NCI-H2081 treated with DMSO at 0.1 percent for 48 hours (cell line): ENCODE measurements at places on chromosomes 16 and 17.

GRCh38 chr17:4440690-4441686 lies 7.2 kb downstream of the SPNS3 start:
- no peak for DNase-seq

DNA sequence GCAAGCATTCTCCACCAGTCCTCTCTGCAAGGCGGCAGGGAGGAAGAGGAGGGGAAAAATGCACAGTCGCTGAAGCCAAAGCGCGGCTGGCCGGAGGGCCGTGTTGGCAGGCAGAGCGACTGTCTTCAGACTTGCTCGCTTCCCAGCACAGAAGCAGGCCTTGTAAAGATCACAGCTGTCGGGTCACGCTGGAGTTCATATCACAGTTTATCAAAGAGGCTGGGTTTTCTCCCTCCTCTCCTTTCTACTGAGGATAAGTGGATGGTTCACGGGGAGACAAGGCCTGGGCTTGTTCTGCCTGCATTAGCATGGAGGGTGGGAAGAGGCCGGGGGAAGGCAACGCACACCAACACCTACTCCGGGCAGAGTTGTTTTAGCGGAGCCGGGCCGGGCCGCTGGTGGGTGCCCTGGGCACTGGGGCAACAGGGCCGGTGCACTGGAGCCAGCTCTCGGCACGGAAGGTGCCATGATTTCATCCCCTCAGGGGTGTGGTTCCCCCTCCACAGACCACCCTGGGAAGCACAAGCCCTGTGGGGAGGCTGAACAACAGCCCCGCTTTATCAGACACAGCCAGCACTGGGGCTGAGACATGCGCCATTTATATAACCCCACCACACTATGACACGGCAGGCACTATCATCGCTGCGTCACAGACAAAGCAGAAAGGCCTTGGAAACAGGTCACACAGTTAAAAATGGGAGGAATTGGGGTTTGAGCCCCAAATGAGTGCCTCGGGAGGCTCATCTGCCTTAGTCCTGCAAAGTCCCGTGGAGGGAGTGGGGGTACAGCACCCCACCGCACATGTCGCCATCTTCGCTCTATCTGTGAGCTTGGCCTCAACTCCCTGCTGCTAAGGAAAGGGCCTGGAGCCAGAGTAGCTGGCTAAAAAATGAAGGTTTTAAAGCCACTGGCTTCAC lies 40.3 kb upstream of the MTSS2 start:
- no peak for DNase-seq

DNA sequence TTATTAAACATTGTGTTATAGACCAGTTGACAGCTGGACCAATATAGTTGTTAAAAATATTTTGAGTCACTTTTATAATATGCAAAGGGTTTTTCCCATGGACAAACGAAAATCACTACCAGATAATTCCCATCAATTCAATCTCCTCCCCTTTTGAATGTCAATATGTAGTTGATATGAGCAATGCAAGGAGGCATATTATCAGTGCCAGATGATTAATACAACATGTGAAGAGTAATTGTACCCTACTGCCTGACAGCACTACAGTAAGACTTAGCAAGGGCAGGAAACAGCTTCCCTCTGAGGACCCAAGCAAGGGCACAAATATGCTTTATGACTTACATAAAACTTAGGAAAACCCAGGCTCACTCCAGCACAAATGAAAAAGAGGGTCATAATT lies 17.3 kb downstream of the KANSL1 start:
- DNase-seq: no peak

DNA sequence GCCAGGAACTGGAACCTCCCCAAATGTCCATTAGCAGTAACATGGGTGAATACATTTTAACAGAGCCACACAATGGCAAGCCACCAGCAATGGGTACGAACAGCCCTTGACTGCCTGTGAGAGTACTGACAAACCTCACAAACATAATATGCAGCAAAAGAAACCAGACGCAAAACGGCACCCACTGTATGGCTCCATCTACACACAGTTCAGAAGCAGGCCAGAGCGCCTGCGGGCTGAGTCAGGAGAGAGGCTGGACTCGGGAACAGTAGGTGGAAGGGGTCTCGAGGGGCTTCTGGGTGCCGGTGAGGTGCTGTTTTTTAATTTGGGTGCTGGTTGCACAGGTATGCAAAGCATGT lies 77.4 kb upstream of the TOB1 start:
- DNase-seq: no peak

GRCh38 chr17:72516772-72517399 lies 396.1 kb downstream of the SOX9 start:
- no peak for DNase-seq

GRCh38 chr16:4015275-4016004 lies 100.8 kb downstream of the ADCY9 start:
- no peak for DNase-seq

- DNase-seq: no peak
Measured at GRCh38 chr17:82823004-82823403, 16.8 kb downstream of the ZNF750 start.

DNA sequence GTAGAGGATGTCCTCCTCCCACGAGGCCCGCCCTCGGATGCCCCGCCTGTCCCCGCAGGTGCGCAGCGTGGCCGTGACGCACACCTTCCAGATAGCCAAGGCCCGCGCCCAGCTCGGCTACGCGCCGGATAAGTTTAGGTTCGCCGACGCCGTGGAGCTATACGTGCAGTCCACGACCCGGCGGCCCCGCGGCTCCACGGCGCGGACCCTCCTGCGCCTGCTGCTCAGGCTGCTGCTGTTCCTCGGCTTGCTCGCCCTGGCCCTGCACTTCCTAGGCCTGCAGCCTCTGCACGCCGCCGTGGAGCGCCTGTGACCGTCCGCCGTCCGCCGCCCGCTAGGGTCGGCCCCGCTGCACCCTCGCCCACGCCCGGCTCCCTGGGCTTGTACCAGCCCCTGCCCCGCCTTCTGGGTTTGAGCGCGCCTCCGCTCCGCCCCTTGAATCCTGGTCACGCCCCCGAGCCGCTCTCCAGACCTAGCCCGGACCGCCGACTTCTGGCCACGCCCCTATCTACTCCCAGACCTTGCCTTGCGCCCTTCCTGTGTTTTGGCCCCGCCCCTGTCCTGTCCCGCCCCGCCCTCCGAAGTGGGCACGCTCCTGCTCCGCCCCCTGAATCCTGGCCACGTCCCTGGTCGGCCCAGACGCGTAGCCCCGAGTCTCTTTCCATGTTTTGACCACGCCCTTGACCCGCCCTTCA lies 15.8 kb upstream of the EEF2K start:
- DNase-seq: peak; percentile 93

GRCh38 chr17:48994549-48995303 lies 2.5 kb upstream of the IGF2BP1 start:
- DNase-seq: no peak

GRCh38 chr17:45279898-45280297 lies 18.0 kb upstream of the SPATA32 start:
- DNase-seq: no peak

DNA sequence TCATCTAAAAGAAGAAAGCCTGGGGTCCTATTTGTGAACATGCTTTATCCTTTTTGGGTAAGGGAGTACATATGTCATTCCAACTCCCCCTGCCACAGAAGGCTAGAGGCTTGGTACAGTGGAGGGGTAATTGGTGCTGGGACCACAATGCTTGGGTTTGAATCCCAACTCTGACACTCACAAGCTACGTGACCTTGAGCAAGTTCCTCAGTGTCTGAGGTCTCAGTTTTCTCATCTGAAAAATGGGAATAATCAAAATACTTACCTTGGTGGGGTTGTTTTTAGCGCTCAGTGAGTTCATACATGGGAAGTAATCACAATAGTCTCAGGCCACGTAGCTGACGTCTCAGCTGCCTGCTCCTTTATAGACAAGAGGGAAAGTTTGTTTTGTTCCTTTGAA lies 150.8 kb downstream of the CPPED1 start:
- no peak for DNase-seq

DNA sequence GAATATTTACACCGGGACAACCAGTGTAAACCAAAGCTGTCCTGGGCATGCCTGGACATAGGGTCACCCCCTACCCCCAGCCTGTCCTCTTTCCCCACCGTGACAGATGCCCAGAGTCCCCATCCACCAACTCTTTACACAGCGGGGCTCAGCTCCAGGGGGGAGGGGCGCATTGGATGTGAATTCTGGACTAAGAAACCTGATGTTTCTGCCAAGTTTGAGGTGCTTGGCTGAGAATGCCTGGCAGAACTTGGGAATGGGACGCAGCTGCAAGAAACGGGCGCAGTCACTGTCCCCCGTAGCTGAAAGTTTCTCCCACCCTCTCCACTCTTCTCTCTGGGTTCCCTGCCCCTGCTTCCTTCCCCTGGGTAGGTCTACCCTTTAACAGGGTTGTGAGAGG lies 68.0 kb upstream of the CDC42EP4 start:
- DNase-seq: no peak

DNA sequence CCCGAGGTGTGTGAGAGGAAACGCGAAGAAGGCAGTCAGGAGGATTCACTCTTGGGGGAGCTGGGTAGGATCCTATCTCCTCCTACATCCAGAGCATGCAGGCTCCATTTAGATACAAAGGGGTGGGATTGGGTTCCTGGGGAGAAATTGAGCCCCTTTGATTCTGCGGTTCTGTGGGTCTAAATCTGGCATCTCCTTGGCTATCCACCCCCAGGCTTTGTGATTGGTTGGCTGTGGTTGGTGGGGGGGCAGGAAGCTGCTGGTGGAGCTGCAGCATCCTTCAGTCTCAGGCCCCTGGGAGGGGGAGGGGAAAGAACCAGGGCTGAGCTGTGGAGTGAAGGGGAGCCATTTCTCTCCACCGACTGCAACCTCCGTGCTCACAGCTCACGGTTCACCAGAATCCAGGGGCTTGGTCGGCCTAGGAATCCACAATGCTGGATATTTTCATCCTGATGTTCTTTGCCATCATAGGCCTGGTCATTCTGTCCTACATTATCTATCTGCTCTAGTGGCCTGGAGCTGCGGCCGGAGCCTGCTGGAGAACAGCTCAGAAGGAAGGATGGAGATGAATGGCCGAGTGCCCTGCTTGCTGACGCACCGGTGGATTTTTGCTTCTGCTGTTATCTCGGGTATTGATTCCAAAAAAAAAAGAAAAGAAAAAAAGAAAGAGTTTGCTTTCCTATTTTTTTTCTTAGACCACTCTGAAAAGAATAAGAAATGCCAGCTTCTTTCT lies at the start of gene LASP1NB:
TSS of gene LASP1NB (plus strand) at position 352 of the 733 bp plus-strand sequence.
- DNase-seq: no peak

- no peak for DNase-seq
Measured at GRCh38 chr17:82101301-82101715, 3.3 kb upstream of the FASN start.

- DNase-seq: peak; percentile 71
Measured at GRCh38 chr16:51994597-51994996, 552.3 kb downstream of the TOX3 start.

DNA sequence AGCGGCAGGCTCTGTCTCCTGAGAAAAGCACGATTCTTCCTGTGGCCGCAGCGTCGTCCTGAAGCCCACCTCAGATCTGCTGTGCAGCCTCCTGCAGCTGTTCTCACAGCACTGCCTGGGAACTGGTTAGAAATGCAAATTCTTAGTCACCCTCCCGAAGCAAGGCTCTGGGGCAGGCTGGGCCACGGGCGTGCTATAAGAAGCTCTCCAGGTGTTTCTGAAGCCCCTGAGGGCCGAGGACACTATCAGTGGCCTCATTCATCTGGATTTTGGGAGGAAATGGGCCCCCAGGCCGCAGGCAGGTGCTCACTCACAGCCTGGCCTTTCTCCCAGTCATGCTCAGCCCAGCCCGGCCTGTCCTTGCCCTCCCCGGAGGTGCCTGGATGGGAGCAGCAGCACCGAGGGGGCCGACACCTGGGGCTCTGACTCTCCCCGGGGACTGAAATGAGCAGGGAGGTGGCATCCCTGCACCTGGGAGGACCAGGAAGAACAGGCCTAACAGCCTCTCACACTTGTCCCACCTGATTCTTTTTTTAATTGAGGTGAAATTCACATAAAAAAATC lies 10.4 kb upstream of the NLRC3 start:
- no peak for DNase-seq

DNA sequence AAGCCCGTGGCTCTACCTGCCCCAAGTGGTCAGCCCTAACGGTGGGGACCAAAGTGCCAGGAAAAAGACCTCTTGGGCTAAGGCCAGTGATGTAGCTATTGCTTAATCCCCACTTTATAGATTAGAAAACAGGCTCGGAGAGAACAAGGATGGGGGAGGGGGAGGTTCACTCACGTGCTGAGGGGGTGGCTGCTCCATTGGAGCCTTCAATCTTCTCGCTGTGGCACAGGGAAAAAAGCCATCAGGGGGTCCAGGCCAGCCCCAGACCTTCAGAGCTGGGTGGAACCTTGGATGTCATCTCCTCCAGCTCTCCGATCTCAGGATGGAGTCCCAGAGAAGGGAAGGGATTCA lies 45.9 kb downstream of the SRCIN1 start:
- no peak for DNase-seq

GRCh38 chr17:70423562-70423961 lies 254.2 kb downstream of the KCNJ2 start:
- DNase-seq: no peak

- no peak for DNase-seq
Measured at GRCh38 chr17:376936-377863, 24.6 kb upstream of the RPH3AL start.

- DNase-seq: no peak
Measured at GRCh38 chr16:30565526-30565925, 6.0 kb downstream of the ZNF688 start.

DNA sequence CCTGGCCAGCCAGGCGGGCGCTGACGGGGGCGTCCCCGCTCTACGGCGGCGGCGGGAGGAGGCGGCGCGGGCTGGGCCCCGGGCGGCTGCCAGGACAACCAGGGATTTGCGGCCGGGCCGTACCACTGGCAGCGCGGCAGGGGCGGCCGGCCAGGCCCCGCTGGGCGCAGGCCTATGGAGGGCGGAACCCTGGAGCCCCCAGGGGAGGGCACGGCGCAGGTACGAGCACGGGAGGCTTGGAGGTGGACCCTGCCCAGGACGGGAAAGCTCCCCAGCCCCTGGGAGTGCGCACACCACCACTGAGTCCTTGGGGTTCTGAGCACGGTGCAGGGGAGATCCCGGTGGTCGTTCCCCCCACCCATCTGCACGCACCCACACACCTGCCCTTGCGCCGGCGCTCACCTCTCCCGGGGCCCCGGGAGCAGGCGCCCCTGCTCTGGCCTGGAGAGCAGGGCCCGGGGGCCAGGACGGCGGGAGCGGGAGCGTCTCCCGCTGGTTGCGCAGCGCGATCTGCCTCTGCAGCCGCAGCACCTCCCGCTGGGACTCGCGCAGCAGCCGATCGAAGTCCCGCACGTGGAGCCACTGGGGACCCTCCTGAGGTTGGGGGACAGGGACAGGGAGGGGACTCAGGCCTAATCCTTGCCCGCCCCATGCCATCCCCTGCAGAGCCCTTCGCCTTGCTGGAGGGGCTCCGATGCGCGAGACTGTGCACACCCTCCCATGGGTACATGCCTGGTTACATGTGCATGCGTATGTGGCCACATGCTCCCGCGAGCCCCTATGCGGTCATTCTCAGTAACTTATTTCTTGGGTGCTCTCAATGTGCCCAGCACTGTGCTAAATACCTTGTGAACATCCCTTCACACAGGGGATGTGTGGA lies 3.9 kb downstream of the TSPOAP1 start:
- no peak for DNase-seq
